NCI-H1436 (cell line): ENCODE measurements at places on chromosomes 5 and 9.

DNA sequence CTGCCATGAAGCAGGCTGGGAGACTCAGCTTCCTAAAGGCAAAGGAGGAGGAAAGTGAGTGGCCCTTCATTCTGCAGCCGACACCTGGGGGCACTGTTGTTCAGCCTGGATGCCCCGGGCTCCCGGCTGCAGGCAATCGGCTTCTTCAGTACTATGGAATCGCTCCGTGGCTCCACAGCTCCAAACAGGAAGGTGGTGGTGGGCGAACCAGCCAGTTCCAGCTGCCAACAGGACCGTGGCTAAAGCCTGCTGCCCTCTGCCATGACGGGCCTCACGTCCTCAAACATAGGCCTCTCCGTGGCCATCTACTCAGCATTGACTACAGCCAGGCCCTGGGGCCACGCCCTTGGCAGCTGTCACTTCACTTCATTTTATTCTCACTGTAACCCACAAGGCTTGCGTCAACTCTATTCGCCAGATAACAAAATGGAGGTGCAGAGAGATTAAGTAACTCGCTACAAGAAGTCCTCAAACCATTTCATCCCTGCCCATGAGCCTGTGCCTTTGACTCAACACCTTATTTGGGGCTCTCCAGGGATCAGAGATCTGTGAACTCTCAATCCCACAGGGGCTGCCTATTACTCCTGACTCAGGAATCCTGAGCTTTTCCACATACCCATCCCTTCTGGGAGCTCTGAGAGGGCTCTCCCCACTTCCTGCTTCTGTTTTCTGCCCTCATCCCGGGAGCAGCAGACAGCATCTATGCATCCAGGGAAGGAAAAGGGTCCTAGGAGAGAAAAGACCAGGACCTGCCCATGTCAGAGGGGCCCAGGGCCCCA lies 38.0 kb downstream of the PAX5 start:
- DNase-seq = peak; percentile 23

GRCh38 chr5:58871648-58872242 lies 288.9 kb downstream of the RAB3C start:
- DNase-seq = peak; percentile 2

DNA sequence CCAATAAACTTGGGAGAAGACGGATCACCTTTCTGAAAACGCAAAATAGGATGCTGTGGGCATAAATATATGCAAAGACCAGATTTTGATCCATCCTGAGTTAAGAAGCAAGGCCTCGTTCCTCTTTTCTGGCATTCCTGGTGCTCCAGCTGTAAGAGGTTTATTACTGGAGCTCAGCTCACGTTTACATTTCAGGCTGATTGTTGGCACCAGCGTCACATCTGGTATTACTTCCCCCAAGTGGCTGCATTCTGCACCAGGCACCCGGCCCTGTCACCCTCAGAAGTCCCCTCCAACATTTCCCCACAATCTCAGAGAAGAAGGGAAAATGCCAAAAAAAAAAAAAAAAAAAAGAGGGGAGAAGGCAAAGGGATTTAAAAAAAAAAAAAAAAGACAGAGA lies 348.7 kb downstream of the SLIT3 start:
- DNase-seq = no peak

DNA sequence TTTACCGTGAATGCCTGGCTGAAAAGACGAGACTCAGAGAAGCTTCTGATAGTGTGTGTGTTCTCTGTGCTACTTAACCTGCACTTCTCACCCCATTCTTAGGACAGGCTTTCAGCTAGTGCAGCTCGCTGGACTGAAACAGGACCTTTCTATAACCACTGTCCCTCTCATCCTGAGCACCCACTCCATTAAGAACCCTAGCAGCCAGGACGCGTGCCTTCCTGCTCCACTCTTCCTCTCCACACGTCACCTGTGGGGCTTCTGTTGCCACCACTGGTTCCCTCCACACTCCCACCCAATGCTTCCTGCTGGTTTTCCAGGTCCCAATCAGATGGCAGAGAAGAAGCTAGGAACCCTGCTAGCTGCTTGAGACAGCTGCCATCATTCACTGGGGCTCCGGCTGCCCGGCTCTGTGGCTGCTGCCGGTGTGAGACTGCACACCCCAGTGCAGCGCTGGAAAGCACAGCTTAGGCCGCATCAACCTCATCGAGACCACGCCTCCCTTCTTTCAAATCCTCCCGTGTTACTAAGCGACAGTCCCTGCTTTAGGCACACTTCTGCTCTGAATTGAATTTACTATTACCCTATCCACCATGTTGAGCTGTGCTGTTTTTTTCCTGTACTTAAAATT lies 44.0 kb downstream of the RNF130 start:
- DNase-seq = no peak

- no peak for DNase-seq
These were observed 86.6 kb upstream of the SHISAL2B start for GRCh38 chr5:64603676-64604075.
